Activated effector memory CD4-positive, alpha-beta T cell treated with anti-CD3 and anti-CD28 coated beads, Interleukin-2, amount 50 U/mL, for 16 hours (primary cell): ENCODE measurements at places on chromosomes 2 and 18.
A peak's percentile ranks its signal among the peaks of the same experiment; 100 is the strongest.

GRCh38 chr2:8408560-8409460 lies 273.0 kb upstream of the ID2 start:
- DNase-seq, result peak; percentile 89

- DNase-seq, result no peak
These were observed 433.6 kb downstream of the LPIN1 start for GRCh38 chr2:12180031-12180430.

- no peak for DNase-seq
These were observed 48.2 kb upstream of the KIDINS220 start for GRCh38 chr2:8885449-8886201.

DNA sequence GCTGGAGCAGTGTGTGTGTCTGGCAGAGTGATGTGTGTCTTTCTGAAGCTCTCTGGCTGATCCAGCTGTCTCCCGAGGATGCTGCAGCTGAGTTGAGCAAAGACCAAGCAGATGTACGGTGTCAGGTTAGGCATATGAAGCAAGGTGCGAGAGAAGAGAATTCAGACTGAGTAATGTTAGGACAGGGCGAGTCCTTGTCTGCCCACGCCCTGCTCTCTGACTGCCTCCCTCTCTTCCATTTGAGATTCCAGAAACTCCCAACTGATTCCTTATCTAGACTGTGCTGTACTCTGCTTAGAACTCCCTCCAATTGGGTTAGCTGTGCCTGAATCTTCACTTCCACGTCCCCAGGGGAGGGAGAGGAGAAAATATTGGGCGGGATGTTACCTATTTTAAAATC lies 25.7 kb upstream of the LPIN1 start:
- DNase-seq, result no peak

GRCh38 chr2:44100351-44100750 lies 68.3 kb upstream of the PPM1B start:
- no peak for DNase-seq
